Panc1 (cell line): ENCODE measurements at places on chromosomes 1 and 21.
A peak's percentile ranks its signal among the peaks of the same experiment; 100 is the strongest.

GRCh38 chr1:112007169-112007568 is 17.7 kb upstream of the KCND3 start:
- DNase-seq: no peak

- DNase-seq: no peak
Observed at GRCh38 chr1:223143537-223144248, 645 bp upstream of the TLR5 start.

GRCh38 chr1:201516511-201517127 is 9.7 kb upstream of the CSRP1 start:
- no peak for DNase-seq

- DNase-seq: no peak
Observed at GRCh38 chr1:59574085-59574484, 240.7 kb upstream of the HOOK1 start.

DNA sequence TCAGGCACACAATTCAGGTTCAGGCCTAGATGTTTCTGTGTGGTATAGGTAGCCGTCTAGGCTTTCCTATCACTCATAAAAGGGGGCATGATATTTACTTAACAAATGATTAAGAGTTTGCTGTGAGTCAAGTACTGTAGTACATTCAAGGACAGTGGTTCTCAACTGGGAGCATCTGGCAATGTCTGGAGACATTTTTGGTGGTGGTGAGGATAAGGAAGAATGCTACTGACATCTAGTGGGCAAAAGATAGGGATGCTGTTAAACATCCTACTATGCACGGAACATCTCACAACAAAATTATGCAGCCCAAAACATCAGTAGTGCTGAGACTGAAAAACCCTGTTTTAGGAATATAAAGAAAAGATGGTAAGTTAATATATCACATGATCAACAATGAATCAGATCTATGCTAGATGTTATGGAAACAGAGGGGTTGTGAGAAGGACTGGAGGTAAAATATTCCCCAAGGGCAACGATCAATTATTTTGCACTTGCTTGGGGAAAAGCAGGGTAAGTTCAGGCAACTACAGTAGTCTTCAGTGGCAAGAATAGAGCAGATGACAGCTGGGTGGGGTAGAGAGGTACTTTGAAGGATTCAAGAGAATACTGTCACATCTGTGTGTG is 4.9 kb downstream of the DNTTIP2 start:
- peak; percentile 13 for DNase-seq

DNA sequence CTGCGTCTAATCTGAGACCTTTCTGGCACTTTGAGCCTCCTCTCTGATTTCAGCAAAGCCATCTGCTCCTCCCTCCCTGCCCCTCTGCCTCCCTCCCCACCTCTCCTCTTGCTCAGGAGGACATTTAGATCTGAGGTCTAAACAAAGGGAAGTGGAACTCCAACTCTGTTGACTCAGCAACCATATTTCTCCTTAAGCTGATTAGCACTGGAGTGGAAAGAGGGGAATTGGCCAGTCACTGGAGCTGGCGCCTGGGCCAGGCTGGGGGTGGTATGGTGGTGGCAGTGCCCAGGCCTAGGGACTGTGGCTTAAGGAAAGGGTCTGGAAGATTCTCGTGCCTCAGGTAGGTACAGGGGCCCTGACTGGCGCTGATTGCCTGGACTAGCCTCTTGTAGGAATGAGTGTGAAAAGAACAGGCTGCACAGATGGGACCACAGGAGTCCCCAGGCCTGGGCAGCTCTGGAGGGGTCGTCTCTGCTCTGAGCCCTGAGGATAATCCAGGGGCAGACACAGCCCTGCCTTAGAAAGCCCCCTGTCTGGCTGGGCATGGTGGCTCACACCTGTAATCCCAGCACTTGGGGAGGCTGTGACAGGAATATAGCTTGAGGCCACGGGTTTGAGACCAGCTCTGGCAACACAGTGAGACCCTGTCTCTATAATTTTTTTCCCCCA is 11.9 kb downstream of the SH2D2A start:
- DNase-seq: no peak

DNA sequence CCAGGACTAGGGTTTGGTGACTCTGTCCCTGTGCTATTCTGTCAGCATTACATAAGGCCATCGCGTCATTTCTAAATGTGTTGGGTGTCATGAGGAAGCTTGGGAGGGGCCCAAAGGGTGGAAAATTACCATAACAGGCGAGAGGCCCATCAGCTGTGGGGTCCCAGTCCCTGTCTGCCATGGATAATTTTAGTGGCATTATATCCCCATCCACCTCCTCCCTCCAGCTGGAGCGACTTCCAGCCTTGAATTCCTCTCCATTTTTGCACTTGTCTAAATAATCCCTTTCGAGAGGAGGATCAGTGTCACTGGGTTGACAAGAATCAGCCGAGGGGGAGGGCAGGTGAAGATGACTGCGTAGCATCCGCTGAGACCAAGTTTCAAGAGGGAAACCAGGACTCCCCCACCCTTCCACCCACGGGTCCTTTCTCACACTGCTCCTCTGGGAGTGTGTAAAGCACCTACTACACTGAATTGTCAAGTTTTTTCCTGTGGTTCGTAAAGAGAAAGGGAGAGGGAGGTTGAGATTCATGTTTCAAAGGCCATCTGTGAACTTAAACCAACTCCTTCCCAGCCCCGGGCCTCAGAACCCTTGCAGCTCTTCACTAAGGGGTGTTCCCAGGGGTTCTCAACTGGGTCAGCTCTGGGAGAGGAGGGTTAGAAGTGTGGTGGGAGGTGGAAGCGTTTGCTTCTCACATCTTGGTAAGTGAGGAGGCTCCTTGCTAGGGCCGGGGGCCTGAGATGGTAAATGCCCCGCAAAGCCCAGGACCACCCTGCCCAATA is 29.2 kb downstream of the VASH2 start:
- DNase-seq: no peak

GRCh38 chr1:204495078-204495753 is 611 bp upstream of the PIK3C2B start:
- DNase-seq: no peak

DNA sequence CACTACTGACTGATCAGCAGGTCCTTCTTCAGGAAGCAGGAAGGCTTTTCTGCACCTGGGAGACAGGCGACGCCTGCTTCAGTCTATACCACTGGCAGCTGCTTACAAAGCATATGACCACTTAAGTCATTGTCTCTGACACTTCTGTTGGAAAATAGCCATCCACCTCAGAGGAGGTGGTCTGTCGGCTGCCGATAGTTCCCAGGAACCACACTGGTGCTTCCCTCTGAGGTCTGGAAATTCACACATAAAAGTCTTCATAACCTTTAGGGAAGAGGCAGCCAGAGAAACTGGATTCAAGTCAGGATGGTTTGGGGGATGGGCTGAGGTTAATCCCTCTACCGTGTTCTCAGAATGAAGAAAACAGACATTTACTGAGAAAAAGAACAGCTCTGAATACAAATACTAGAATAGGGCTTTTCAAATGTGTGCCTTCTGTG is 15.6 kb upstream of the SRP9 start:
- no peak for DNase-seq

- DNase-seq: no peak
Observed at GRCh38 chr1:71080230-71080738, 551 bp downstream of the ZRANB2 start.

- DNase-seq: no peak
Observed at GRCh38 chr1:213767683-213768082, 220.1 kb upstream of the PROX1 start.

GRCh38 chr1:179816196-179816960 is 61.2 kb downstream of the TOR1AIP2 start:
- no peak for DNase-seq

DNA sequence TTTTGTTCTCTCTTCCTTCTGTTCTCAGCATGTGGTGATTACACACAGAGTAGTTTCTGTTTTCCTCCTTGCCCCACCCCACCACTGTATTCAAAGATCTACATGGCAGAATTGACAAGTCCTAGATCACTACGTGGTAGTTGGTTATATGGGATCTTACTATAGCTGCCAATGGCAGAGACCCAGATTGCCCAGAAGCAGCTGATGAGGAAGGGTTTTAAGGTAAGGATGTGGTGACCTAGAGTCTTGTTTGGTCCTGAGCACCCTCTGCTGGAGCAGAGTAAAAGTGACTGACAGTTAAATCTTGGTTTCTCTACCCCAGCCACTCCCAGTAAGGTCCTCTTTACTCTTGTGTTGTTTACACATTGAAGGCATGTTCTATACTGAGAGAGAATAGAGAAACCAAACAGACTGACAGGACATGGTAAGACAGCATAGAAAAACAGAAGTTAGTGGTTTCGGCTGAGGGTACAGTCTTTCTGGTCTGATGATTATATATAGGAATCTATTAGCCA is 22.8 kb upstream of the STRIP1 start:
- DNase-seq: no peak

- DNase-seq: no peak
Observed at GRCh38 chr21:15301014-15301413, 236.2 kb upstream of the NRIP1 start.

GRCh38 chr1:46811053-46811452 is 12.2 kb downstream of the CYP4B1 start:
- DNase-seq: no peak

GRCh38 chr1:25504706-25505595 is 38.5 kb upstream of the LDLRAP1 start:
- no peak for DNase-seq

GRCh38 chr1:99850459-99851291 is 514 bp downstream of the AGL start:
- DNase-seq: no peak

- DNase-seq: no peak
Observed at GRCh38 chr21:37606549-37606948, 240.0 kb downstream of the DYRK1A start.

- DNase-seq: no peak
Observed at GRCh38 chr1:27395441-27396195, 3.2 kb downstream of the GPR3 start.

- DNase-seq: no peak
Observed at GRCh38 chr1:119510046-119510445, 3.0 kb downstream of the HSD3B1 start.

- no peak for DNase-seq
Observed at GRCh38 chr21:10511116-10511515, 10.3 kb upstream of the TPTE start.

GRCh38 chr1:9164532-9164900 is 35.6 kb upstream of the GPR157 start:
- DNase-seq: no peak

GRCh38 chr21:33071770-33072306 is 1.9 kb downstream of the OLIG1 start:
- no peak for DNase-seq

GRCh38 chr1:33246171-33246570 is 10.1 kb upstream of the ZNF362 start:
- DNase-seq: no peak

GRCh38 chr1:7587773-7588456 is 183.2 kb upstream of the VAMP3 start:
- DNase-seq: no peak

GRCh38 chr1:212727386-212728181 is 27.9 kb upstream of the BATF3 start:
- DNase-seq: no peak

- DNase-seq: no peak
Observed at GRCh38 chr1:22039594-22040285, 12.8 kb upstream of the CDC42 start.

GRCh38 chr1:59672851-59673572 is 141.7 kb upstream of the HOOK1 start:
- no peak for DNase-seq

DNA sequence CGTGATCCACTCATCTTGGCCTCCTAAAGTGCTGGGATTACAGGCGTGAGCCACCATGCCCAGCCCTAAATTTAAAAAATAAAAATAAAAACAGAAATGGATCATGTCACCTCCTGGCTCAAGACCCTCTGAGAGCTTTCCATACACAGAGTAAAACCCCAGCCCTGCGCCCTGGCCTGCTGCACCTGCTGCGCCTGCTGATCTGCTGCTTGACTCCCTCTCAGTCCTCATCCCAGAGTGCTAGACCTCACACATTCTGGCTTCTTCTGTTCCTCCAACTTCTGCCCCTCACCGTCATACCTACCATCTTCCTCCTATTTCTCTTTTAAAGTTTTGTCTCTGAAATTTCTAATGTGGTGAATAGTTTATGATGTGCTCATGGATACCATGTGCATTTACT is 42.7 kb upstream of the DIPK1A start:
- no peak for DNase-seq

GRCh38 chr1:173433751-173434326 is 43.3 kb upstream of the PRDX6 start:
- DNase-seq: no peak

DNA sequence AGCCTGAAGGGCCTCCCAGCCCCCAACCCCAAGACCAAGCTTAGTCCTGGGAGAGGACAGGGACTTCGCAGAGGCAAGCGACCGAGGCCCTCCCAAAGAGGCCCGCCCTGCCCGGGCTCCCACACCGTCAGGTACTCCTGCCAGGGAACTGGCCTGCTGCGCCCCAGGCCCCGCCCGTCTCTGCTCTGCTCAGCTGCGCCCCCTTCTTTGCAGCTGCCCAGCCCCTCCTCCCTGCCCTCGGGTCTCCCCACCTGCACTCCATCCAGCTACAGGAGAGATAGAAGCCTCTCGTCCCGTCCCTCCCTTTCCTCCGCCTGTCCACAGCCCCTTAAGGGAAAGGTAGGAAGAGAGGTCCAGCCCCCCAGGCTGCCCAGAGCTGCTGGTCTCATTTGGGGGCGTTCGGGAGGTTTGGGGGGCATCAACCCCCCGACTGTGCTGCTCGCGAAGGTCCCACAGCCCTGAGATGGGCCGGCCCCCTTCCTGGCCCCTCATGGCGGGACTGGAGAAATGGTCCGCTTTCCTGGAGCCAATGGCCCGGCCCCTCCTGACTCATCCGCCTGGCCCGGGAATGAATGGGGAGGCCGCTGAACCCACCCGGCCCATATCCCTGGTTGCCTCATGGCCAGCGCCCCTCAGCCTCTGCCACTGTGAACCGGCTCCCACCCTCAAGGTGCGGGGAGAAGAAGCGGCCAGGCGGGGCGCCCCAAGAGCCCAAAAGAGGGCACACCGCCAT is 21.9 kb upstream of the ARF1 start:
- DNase-seq: no peak

GRCh38 chr1:145962157-145963102 is 1.9 kb downstream of the ANKRD34A start:
- no peak for DNase-seq

GRCh38 chr1:181413836-181414235 is 69.5 kb upstream of the CACNA1E start:
- DNase-seq: no peak

- DNase-seq: no peak
Observed at GRCh38 chr21:31592963-31593560, 66.4 kb upstream of the SOD1 start.
